ENCODE measurements at places on chromosomes 6 and 20. TPM values are rescaled to one million over a fixed set of nuclear protein-coding genes. Genes with fewer than 3 reads are reported as not detected.

DNA sequence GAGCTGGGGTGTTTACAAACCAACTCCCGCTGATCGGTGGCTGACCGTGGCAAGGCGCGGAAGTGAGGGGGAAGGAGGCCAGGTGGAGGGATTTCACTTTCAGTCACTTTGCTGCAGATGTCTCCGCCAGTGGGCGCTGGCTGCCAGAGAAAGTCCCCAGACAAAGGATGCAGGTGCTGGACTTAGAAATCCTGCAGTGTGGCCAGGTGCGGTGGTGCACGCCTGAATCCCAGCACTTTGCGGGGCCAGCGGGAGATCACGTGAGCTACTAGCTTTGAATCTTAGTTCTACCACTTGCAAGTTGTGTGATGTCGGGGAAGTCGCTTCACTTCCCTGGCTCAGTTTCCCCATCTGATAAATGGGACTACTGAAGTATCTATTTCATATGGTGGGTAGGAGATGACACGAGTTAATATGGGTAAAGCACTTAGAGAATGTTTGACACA is 180.4 kb downstream of the ZNF217 start:
- no peak for DNase-seq

TRERF1 gene
- total RNA-seq = 8.6 TPM

ADA gene
- total RNA-seq = 18.4 TPM

DNA sequence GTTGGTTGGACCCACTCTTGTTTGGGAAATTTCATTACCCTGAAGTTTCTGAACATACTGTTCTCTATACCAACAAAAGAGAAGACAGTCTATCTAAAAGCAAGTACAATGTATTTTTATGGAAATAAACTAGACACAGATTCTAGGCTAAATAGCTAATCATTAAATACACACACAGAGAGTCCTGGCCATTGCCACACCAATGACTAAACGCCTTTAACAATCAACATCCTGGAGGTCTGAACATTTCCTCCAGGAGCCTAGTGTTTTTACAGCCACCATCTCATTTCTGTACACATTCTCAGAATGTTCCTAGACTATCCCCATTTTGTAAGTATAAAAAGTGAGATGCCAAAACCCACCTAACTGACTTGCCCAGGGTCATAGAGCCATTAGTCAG is 141.6 kb upstream of the RREB1 start:
- no peak for DNase-seq

PPARD gene
- total RNA-seq = 16.3 TPM

- DNase-seq = no peak
Measured at GRCh38 chr6:169993861-169994481, 242.5 kb downstream of the ERMARD start.

GRCh38 chr6:159053781-159054398 is 9.1 kb upstream of the TAGAP start:
- no peak for DNase-seq

- no peak for DNase-seq
Measured at GRCh38 chr6:112881828-112882780, 535.0 kb downstream of the RFPL4B start.

DNA sequence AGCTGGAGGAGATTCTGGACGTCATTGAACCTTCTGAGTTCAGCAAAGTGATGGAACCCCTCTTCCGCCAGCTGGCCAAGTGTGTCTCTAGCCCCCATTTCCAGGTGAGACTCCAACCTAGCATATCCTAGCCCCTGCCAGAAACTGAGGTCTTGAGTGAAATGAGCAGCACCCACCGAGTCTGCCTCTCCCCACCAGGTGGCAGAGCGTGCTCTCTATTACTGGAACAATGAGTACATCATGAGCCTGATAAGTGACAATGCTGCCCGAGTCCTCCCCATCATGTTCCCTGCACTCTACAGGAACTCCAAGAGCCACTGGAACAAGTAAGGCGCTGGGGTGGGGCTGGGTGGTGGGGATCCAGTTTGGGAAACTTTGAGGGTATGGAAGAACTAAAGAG is 4.6 kb downstream of the MEA1 start:
- DNase-seq = no peak

DNA sequence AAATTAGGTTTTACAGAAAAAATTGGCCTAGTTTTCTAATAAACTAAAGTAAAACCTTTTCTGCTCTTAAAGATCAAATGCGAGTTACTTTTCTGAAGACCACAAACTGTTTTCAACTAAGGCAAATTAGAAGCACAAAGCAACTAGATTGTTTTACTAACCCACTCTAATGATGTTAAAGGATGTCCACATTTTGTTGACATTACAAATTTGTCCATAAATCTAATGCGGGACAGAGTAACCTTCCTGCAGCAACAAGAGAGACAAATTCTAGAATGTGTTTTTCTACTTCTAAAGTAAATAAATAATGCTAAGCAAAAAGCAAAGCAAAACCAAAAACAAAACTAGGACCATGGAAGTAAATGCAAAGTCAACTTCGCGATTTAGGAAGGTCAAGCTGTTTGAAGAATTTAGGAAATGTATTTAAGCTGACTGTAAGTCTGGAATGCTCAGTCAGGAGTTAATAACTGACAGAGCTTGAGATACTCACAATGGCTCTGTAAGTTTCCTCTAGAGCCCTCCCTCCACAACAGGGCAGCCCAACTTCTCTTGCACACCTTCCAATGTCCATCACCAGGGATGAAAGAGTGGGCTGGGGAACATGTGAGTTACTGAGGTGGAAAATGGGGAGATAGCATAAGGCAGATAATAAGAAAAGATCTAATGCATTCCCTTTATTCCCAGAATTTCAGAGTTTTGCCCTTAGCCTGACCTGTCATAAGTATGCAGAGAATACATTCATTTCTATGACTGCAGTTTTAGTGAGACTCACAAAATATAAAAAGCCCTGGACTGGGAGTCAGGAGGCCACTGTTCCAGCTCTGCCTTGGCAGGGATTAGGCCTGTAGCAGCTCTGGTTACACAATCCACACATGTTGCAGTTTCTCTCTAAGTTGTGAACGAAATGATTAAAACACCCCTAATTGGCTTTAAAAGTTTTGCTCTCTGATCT is 158.8 kb downstream of the FOXA2 start:
- DNase-seq = no peak

DNA sequence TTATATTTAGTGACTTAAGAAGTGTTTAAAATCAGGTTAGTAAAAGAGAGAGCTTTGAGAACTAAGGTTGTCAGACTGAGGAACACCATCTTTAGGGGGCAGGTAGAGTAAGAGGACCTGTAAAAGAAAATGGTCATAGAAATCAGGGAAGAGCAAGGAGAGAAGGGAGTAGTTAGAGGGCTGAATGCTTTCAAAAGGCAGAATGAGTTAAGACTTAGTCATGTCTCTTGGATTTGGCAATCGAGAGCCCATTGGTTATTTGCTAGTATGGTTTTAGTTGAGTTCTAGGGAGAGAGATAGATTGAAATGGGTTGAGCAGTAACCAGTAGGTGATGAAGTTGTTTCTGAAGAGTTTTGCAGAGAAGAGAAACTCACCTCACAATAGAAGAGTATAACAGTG is 51.1 kb downstream of the RALGAPB start:
- no peak for DNase-seq

DNA sequence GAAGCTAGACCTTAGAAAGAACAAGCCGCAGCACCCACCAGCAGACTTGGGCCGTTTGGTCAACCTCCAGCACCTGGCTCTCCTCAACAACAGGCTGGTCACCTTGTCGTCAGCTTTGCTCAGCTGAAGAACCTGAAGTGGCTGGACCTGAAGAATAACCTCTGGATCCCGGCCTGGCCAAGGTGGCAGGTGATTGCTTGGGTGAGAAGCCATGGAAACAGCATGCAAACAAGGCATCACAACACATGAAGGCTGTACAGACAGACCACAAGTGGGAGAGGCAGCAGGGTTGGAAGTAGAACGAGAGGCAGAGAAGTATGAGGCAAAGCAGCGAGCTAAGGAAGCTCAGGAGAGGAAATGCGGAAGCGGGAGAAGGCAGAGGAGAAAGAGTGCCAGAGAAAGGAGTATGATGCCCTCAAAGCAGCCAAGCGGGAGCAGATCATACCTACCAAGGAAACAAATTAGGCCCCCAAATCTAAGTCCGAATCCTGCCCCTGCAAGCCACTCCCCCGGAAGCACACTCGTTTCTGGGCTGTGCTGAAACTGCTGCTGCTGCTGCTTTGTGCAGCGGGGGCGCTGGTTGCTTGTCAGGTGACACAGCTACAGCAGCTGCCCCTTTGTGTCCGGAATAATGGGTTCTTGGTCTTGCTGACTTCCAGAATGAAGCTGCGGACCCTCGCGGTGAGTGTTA is 121.6 kb upstream of the LGSN start:
- DNase-seq = no peak
